NCI-H1436 (cell line): ENCODE measurements at places on chromosomes 16 and 17.
A peak's percentile ranks its signal among the peaks of the same experiment; 100 is the strongest.

DNA sequence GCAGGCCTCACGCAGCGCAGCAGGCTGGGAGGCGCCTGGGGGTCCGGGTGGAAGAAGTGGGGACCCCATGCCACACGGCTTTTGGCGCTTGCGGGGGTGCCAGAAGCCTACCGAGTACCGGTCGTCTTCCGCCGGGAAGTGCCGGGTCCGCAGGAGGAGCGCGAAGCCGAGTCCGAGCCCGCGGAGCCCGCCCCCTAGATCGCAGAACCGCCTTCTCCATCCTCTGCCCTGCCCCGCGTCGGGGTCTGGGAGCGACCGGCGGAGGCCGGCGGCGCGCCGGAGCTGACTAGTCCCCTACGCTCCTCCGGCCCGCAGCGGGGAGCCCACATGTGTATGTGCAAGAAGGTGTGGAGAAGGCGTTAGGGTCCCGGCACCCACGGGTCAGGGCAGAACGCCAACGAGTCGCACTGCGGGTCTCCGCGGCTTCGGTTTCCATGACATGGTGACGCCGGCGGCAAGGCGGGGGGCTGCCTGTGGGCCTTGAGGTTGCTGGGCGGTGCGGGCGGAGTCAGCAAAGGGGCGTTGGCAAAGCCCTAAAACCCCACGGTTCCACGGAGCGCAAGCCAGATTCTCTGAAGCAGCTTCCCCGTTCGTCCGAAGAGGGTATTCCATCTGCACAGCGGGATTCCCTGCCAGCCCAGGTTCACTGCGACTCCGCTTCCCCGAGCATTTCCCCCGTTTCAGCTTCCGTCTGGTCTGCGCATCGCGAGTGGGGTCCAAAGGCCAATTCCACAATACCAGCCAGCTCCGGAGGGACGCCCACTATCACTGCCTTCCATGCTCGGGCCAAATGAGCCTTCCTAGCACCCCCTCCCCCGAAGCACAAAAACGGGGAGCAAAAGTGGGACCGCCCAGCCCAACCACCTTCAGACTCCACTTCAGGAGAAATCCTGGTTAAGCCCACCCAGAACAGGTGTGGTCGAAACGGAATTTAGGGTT lies 2.3 kb upstream of the LHX1 start:
- DNase-seq: peak; percentile 38

- DNase-seq: no peak
Measured at GRCh38 chr17:22303096-22303495, 610.8 kb downstream of the KCNJ18 start.

DNA sequence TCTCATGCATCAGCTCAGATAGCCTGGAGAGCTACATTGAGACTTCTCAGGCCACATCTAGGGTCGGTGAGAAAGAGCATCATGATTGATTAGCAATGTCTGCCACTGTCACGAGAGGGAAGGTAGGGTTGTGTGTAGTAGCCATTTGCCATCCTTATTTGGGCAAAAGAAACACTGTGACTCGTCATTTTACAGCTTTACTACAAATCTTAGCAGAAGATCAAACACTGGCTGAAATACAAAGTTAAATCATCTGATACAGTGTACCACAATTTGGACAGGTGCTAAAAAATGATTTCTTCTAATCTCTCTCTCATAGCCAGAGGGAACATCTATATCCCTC lies 334.3 kb downstream of the CBLN1 start:
- DNase-seq: no peak

DNA sequence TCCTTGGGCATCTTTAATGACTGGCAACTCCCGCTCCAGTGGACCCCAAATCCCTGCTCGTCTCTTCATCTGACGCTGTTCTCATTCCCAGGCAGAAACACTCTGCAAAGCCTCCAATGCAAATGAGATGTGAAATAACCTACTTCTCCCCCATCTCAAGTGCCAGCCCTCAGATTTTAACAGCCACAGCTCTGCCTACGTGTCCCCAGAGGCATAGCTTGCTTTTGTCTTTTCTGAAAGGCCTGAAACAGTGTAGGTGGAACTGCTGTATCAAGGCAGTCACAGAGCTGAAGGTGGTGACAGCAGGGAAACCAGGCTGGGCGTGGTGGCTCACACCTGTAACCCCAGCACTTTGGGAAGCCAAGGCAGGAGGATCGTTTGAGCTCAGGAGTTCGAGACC lies 14.7 kb downstream of the RPH3AL start:
- peak; percentile 95 for DNase-seq

DNA sequence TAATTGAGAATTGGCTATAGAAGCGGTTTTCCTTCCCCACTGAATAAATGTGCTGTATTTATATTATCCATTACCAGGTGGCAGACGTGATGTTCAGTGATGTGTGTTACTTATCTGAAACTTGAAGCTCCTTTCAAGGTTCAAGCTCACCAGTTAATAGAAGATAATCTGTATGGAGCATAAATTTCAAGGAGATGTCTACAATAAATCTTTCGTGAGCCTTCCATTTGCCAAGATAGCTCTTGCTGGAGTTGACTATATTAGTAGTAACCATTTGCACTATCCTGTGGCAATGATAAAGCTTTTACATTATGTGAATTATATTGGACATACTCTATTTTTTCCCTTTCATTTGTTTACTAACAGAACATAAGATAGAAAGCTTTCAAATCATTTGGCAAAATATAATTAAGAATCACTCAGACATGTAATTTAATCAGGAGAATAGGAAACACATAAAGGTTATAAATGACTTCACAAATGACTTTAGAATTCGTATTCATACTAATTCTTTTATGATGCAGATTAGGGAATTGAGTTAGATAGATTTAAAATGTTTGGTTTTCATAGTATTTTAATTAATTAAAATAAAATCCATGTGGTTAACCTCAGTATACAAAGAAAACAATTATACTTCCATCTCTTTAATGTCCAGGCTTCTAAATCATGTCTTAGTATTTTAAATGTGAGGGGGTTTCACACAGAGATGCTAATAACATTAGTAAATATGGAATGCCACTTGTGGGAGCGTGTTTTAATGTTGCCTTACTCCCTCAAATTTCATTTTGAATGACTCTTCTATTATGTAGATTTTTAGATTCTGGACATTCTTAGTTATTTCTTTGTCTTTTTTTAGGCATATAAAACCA lies 664.4 kb upstream of the CDH8 start:
- DNase-seq: peak; percentile 16

DNA sequence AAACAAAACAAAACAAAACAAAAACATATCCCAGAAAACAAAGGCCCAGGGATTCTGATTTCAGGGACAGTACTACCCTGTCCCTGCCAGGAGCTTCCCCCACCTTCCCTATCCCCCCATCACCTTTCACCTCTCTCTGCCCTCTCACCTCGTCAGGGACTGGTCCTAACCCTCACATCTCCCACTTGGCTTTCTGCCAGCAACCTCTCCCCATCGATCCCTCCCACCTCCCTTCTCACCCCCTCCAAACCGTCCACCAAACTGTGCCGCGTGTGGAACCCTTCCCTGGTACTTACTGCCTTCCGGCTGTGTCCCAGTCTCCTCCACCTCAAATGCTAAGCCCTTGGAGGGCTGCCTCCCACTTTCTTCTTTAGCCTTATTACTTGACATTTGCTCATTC lies 36.4 kb downstream of the TMEM186 start:
- no peak for DNase-seq

DNA sequence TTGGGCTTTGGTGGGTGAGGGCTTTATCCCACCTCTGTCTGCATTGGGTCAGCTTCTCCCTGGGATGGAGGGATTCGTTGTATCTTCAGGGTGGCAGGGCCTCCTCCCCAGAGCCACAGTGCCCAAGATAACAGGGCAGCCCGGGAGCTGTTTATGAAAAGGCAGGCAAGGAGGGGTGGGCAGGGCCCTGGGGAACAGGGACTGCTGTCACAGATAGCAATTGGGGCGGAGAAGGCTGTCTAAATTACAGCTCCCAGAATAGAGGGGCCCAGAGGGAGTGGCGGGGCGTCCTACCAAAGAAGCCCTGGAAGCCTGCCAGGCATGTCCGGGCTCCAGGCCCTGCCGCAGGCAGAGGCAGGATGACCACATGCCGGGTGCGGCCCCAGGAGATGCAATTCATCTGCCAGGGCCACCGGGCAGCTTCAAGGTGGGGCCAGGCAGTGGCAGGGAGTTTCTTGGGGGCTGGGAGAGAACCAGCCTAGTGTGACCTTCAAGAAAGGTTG lies 18.8 kb upstream of the PHOSPHO1 start:
- DNase-seq: no peak

DNA sequence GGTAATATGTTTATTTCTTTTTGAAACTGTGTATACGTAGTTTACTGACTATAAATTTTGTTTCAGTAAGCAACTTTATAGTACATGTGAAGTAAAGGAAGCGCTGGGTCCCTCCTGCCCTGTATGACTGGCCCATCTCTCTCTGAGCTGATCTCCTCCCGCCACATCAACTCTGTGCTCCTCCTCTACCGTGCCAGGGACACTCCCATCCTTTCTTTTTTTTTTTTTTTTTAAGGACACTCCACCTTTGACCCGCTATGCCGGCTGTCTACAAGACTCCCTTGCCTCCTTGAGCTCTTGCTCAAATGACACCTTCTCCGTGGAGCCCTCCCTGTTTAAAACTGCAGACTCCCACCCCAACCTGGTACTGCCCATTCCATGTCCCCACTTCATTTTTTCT lies 35.5 kb downstream of the ERN1 start:
- DNase-seq: no peak

DNA sequence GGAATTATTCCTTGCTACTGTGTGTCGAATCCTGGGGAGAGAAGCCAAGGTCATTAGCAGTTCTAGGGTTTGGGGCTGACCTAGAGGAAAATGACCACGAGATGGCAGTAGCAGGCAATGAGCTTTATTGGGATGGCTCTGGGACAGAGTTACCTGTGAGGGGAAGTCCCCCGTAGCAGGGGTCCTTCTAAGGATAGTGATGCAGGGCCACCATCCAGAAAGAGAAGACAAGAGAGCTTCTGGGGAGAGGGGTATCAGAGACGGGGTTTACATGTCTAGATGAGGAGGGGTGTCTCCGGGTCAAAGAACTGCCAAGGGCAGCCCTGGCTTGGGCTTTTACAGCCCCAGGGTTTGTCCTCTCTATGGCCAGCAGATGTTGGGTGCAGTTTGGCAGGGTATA lies 6.4 kb upstream of the GGT6 start:
- DNase-seq: peak; percentile 47

DNA sequence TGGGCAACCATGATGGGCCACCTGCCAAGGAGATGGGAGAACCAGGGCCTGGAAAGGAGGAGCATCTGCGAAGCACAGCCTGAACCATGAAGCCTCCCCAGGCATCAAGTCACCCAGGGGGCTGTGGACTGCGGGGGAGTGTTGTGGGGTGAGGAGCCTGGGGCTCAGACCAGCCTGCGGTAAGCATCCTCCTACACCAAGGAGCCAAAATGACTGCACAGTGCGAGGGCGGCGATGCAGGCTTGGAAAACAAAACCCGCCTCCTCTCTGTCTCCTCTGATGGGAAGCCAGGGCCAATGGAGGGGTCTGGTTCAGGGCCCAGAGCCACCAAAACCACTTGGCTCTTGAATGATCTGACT lies 18.1 kb upstream of the MAF start:
- DNase-seq: no peak

DNA sequence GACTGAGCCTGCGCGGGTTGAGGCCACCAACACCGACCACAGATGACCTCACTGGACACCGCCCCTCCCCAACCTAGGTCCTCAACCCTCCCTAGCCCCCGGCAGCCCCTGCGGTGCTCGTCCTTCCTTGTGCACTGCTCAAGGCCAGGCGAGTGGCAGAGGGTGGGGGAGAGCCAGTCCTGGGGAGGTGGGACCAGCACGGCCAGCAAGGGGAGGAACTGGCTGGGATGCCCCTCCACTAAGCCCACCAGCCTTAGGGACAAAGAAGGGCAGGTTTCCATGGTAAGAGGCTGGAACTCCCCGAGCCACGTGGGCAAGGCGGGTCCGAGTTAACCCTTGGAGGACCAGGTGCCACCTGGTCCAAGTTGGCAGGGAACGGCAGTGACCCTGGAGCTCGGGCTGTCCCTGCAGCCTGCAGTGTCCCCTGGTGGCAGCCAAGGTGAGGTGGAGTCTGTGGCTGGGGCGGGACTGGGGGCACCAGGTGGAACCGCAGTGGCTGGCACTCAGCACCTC lies 9.2 kb downstream of the FSCN2 start:
- peak; percentile 44 for DNase-seq

DNA sequence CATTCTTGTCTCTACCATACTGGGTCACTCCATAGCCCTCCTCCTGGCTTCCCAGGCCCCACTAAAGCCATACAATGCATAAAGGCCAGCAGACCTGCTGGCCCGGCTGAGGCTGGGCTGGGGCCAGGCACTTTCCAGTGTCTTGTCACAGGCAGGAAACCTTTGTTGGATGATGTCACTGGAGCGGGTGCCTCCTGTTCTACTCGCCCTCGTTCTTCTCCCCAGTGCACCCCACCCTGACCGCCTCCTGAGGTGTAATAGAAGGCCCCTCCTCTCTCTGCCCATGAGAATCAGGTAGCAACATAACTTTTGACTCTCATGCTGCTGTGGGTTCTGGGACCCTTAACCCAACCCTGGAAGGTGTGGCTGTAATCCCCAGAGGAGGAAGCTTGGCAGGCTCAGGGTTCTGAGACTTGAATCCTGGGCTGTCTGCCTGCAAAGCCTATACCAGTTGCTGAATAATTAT lies 54.2 kb upstream of the IL34 start:
- DNase-seq: no peak

GRCh38 chr16:84498223-84498610 lies 6.2 kb downstream of the MEAK7 start:
- DNase-seq: no peak

GRCh38 chr16:58126451-58126961 lies 2.7 kb downstream of the CFAP20 start:
- no peak for DNase-seq

GRCh38 chr17:57986841-57987580 lies 1.0 kb downstream of the VEZF1 start:
- DNase-seq: no peak

DNA sequence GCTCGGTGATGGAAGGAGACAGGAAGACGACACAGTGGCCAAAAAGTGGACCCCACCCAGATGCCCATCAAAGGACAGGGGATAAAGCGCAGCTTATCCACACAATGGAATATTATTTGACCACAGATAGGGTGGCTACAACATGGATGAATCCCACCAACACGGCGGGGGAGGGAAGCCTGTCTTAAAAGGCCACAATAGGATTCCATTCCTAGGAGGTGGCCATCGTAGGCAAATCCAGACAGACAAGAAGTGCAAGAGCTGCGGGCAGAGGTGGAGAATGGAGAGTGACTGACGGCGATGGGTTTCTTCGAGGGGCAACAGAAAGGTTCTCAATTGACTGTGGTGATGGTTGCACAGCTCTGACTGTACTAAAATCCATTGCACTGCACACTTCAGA lies 16.0 kb downstream of the SLC38A8 start:
- DNase-seq: no peak

GRCh38 chr17:28912938-28913333 lies 10.1 kb upstream of the DHRS13 start:
- DNase-seq: no peak
